ENCODE measurements at places on chromosomes 16 and 17.
A peak's percentile ranks its signal among the peaks of the same experiment; 100 is the strongest.

GRCh38 chr17:83062818-83063671 is 16.4 kb upstream of the METRNL start:
- no peak for DNase-seq

- no peak for DNase-seq
Measured at GRCh38 chr16:81520560-81521135, 76.0 kb downstream of the CMIP start.

DNA sequence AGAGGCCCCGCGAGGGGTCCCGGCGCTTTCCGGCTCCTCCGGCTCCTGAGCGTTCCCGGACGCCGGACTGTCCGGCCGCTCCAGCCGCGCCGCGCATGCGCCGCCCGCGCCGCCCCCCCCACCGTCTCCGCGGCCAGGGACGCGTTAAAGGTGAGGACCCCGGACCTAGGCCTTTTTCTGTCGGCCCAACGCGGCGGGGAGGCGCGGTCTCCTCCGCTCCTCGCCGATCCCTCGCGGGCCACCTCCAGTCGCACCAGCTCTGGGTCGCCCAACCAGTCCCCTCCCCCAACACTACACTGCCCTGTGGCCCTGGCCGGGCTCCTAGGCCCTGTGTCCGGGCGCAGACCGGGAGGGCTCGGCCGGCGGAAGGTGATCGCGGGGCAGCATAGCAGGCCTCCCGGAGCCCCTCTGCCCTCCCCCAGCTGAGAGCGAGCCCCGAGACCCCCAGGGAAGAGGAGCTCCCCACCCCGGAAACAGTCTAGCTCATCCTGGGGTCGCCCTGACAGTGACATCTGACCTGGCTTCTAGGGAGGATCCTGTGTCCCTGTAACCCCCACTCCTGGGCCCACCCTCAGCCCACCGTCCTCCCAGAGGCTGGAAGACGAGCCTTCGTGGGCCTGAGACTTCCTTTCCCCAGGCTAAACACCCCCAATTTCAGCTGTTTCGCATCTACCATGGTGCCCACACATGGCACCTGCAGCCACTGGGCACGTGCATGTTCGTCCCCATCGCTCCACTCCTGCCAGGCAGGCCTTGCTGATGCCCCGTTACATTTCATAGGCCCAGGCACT is 14.7 kb upstream of the BCAR1 start:
- DNase-seq = peak; percentile 82

GRCh38 chr17:15278924-15279477 is 13.9 kb upstream of the PMP22 start:
- peak; percentile 33 for DNase-seq

GRCh38 chr16:88350922-88351321 is 31.8 kb upstream of the ZNF469 start:
- no peak for DNase-seq

DNA sequence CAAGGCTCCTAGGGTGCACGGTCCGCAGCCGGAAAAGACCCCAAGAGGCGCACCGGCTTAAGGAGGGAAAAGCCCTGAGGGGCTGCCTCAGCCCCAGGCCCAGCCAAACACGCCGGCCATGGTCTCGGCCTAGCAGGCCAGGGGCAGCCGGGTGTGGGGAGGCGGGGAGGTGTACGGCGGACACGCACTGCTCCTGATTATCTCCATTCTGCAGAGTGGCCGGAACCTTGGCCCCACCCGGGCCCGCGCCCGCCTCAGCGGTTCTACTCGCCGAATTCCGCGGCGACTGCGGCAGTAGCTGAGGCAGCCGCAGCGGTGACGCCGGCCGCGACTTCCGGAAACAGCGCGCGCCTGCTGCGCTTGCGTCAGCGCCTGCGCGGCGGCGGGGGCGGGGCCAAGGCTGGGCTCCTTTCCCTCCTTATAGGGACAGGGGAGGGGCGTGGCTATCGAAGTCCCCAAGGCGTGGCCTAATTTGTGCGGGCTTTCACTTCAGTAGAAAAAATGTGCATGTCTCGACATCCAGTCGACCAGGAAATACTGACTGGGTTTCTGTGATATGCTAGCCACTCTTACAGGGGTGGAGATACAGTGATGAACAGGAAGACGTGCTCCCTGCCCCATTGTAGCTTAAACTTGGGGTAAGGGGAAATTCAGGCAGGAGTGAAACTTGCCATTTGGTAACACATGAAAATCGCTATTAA is at the start of gene PARN:
PARN (minus strand) TSS at position 342 of the 701 bp plus-strand sequence; CDS start at position 207, 135 bp downstream.
- DNase-seq = peak; percentile 99

DNA sequence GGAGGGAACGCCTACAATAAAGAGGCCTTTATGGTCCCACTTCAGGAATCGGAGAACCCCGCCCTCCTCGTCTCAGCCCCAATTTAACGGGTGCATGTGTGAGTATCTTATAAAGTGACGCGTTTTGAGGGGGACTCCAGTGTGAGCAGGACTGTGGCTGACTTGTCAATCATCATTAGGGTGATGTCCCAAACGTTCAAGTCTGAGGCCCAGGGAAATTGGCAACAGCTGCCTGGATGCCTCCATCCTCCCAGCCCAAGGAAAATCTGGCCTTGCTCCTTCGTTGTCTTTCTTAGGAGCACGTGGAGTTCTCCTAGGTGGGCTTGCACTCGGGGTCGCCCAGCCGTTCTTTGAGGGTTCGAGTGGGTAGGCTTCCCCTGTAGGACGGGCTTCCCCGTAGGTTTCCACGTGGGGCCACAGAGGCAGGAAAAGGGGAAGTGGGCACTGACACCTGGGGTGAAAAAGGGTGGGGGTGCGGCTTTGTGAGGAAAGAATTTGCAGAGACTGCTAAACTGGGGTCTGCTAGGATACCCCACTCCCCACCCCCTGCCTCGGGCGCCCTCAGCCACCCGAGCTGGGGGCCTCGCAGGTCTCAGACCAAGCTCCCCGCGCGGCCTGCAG is 561 bp upstream of the HERPUD1 start:
- no peak for DNase-seq

GRCh38 chr17:63419398-63419797 is 26.7 kb downstream of the CYB561 start:
- DNase-seq = no peak

GRCh38 chr16:29644973-29645693 is 17.9 kb upstream of the SPN start:
- DNase-seq = no peak

- peak; percentile 98 for DNase-seq
Measured at GRCh38 chr16:74743668-74744299, 30.8 kb downstream of the FA2H start.

DNA sequence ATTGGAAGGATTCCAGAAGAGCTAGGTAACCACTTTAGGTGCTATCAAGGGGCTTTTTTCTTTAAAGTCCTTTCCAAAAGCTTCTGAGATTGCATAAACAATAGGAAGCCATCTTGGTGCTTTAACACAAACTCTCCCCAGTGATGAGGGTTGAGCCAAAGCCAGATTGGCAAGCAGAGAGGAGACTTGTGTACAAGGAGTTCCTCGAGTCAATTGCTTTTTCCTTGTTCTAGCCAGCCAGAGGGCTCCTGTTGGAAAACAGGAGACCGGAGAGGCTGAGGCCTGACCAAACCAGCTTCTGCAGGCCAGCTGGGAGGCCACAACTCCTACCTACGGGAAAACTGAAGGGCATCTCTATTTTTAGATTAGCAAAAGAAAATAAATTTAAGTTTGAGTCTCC is 46.5 kb downstream of the MAPT start:
- no peak for DNase-seq

DNA sequence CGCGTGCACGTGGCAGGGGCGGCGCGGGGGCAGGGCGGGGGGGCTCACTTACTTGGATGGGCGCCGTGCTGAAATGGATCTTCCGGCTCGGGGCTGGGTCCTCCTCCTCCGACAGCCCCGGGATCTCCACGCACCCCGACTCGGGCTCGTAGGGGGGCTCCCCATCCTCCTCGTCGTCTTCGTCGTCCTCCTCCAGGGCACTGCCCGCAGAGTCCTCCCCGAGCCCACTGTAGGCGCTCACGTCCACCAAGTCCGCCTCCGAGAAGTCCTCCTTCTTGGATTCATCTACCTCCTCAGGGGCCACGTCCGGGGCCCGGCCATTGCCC is 1.4 kb downstream of the PPP1R9B start:
- DNase-seq = no peak

GRCh38 chr16:57624044-57624688 is 4.3 kb upstream of the ADGRG1 start:
- peak; percentile 83 for DNase-seq
